Urinary bladder (tissue), 4 donors: ENCODE measurements at places on chromosomes 2 and 18.

DNA sequence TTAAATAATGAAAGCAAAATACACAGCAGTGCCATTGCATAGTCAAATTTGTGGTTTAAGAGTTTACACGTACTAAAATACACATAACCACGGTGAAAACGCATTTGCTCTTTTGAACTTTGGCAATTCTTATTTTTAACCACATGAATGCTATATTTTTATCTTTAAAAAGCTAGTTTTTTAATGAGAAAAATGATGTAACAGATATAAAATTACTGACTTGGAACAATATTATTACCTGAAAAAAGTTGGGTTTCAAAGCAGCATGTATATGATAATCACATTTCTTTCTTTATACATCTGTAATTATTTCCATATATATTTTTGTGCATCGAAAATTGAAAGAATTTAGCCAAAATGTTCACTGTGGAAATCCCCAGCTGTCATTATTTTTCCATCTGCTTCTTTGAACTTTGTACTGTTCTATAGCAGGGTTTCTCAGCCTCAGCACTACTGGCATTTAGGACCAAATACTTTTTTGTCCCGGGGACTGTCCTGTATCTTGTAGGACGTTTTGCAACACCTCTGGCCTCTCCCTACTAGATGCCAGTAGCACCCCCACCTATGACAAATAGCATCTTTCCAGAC, 75.9 kb upstream of the CAB39 start:
- no peak for DNase-seq

- no peak for DNase-seq
Measured at GRCh38 chr18:693466-694187, 18.8 kb downstream of the ENOSF1 start.

- no peak for DNase-seq
Measured at GRCh38 chr2:142966284-142966683, 88.8 kb downstream of the KYNU start.

GRCh38 chr2:105698820-105699219, 45.9 kb upstream of the NCK2 start:
- DNase-seq: no peak
